SW 1271 (cell line): ENCODE measurements at places on chromosomes 11 and 22.

- DNase-seq, result no peak
Observed at GRCh38 chr22:29256606-29257325, 11.0 kb downstream of the RHBDD3 start.

DNA sequence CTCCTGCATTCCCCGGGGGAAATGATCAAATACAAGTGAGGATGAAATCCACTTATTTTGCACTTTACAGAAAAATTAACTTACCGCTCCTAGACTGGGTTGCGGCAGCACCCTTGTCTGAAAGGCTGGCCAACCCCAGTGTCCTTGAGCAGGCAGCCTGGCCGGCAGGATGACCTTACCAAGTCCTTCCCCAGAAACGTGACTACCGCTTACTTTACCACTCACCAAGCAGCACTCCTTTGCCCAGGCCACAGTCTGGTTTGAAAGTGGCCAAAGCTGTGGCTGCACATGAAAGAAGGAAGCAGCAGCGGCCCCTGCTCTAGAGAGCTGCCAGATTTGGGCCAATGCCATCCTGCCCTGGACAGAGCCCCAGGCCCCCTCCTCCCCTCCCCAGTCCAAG is 20.3 kb downstream of the MYH9 start:
- no peak for DNase-seq

DNA sequence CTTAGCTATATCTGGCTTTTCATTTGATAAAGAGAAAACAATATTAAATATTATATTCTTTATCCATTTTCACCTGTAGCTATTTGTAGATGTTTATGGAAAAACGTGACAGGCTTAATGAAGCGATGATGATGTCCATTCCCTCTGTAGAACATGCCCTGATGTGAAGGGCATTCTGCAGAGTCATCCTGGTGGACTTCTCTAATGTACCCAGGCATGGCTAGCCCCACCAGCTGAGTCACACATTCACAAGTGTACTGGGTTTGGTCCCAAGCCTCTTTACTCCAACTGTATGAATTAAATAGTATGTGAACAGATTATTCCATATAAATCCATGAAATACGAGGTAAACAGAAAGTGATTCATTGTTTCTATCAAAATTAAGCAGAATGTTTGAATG is 139.3 kb downstream of the CADM1 start:
- no peak for DNase-seq

GRCh38 chr22:20149257-20150250 is 1.3 kb downstream of the CCDC188 start:
- no peak for DNase-seq

DNA sequence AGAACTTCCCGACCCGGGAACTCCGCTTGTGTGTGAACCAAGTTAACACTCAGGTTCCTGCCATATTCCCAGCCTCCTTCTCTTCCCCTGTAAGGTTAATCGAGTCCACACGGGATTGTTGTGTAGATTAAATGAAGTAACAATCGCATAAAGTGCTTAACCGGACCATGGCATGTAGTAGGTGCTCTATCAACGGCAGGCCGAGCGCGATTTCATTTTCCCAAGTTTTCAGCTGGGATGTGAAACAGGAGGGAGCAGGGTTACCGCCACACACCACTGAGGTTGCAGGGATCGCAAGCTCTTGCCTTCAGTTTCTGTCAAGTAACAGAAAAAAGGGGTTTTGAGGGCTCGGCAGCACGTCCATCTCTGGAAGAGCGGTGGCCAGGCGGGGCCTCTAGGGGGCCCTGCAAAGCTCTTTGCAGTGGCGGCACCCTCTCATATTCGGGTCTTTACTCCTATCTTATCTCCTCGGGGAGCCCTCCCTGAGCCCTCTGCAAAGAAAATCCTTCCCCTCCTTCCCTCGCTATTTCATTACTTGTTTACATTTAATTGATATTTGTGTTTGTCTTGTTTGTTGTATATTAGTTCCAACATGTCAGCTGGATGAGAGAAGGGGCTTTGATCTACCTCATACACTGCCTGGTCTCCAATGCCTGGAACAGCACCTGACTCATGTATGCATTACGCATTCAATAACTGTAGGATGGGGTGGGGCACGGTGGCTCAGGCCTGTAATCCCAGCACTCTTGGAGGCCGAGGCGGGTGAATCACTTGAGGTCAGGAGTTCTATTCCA is 816 bp upstream of the PLEKHA7 start:
- DNase-seq, result no peak

GRCh38 chr11:103623933-103624332 is 412.5 kb upstream of the DDI1 start:
- DNase-seq, result no peak

DNA sequence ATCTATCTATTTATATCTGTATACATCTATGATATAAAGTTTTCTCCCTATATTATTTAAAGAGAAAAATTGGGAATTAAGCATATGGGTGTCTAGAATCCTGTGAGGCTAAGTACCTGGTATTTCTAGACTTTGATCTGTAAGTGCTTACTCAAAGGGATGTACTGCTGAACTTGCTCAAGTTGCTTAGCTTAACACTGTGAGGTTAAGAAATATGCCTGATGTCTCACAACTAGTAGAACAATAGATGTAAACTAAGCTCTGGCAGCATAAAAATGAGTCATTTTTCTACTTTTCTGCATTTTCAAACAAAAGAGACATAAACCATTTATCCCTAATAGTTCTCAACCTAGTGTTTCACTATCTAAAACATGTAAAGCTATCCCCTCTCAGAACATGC is 744.4 kb upstream of the ANO3 start:
- no peak for DNase-seq

DNA sequence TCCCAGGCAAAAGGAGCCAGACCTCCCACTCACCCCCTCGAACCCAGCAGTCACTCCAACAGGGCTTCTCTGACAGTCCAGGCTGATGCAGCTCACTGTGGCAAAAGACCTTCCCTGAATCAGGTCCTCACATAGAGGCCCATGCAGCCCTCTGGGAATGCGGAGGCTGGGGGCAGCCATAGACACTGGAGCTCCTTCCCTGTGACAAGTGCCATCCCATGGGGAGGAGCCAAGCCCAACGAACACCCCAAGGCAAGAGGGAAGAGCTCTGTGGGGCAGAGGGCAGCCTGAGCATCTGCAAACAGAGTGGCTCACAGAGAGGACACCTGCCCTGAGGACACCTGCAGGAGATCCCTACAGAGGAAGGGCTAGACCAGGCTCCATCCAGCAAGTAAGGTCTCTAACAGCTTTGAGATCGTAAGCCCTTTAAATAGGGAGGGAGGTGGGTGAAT is at the start of gene LINC01488:
TSS of gene LINC01488 (plus strand) at position 271 of the 452 bp plus-strand sequence.
- DNase-seq, result no peak

DNA sequence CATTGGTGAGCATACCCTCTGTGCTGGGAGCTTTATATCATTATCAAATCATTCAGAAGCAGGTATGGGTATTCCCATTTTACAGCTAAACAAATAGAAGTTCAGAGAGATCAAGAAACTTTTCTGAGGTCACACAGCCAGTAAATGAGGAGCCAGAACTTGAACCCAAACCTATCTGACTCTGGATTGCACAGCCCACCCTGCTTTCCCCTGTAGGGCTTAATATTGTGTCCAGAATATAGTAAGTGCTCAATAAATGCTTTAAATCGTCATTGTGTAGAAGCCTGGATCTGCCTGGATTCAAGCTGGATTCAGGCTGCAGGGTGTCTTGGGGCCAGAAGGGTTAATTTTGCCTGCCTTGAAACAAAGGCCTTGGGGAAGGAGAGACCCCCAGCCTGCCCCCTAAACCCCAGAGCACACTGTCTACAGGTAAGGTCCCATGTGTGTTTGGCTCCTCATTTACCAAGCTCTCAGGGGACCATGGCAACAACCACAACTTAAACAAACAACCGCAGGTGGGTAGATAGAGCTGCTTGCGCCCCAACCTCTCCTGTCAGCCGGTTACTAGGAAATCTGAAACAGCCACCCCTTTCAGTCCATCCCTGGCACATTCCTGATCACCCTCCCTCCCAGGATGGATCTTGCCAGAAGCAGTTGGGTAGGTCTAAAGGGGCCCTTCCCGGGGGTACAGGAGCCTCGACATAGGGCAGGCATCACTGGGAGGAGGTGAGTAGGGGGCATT is 3.0 kb upstream of the SEC14L3 start:
- DNase-seq, result no peak

DNA sequence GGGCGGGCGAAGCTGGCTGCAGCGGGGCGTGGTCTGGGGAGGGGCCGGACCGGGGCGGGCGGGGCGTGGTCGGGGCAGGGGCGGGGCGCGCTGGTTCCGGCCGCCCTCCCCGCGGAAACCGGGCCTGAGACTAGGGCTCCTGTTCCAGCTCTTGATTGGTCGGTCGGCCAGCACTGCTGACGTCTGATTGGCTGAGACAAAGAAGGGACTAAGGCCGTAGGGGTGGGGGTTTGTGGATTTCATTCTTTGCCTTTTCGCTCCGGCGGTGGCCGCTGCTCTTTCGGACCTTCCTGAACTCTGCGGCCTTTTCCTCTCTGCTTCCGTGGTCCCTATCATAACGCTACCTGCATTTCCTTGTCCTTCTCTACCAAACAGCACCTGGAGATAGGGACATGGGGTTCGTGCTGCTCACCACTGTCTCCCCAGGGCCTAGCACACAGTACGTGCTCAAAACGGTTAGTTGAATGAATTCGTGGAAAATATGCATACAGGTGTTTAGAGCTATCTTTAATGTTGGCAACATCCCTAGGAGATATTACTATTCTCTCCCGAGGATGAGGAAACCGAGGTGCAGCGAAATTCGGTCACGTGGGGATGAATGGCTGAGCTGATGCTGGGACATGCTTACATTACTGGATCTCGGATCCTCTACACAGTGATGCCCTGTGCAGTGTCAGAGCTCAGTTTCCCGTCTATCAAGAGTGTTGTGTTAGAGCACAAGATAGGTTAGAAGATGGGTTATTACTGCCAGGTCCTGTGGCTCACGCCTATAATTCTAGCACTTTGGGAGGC is 62.8 kb downstream of the NFAM1 start:
- peak; percentile 46 for DNase-seq

- DNase-seq, result no peak
Observed at GRCh38 chr11:86500500-86501140, 125.9 kb downstream of the CCDC81 start.
